ENCODE measurements at places on chromosomes 13 and 19.
A peak's percentile ranks its signal among the peaks of the same experiment; 100 is the strongest.

DNA sequence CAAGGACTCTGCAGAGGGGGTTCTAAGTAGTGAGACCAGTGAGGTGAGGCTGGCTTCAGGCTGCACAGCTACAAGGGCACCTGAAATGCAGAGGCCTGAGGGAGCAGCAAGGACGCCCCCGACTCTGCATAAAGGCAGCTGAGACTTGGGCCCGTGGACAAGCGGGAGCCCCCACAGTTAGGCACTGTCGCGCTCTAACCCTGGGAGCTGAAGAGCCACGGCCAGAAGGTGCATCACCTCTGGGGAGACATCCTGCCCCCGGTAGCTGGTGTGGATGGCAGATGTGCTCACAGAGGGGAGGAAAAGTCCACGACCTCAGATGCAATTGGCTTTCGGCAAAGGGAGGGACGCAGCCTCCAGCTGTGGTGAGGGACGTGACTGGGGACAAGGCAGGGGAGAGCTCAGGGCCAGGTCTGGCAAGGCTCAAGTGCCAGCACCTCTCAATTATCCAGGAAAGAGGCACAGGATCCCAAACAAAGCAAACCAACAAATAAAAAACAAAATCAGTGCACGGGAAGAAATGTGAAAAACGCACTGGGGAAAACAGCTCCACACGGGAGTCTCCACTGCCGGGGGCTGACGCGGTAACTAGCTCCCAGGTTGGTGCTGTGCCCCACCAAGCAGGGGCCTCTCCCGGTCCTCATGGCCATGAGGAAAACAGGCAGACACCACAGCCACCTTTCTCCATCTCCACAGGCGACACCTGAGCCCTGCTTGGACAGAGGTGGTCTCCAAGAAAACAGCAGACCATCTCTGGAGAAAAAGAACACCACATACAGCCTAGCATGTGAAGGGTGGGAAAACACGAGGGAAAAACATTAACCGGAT is 23.0 kb upstream of the PLPP2 start:
- no peak for DNase-seq

DNA sequence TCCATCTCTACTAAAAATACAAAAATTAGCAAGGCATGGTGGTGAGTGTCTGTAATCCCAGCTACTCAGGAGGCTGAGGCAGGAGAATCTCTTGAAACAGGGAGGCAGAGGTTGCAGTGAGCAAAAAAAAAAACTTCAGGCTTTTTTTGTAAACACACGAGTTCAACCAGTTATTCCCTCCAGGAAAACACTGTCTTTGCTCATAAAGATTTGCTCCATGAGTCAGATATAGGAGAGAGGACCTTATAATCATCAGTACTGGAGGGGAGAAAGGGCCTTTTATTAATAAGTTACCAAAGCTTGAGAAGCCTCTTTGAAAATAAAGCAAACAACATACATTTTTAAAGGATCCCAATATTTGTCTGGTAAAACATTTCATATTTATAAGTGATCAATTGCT is 110.7 kb downstream of the EFNB2 start:
- no peak for DNase-seq

GRCh38 chr13:49265822-49266221 is 18.1 kb downstream of the CDADC1 start:
- no peak for DNase-seq

DNA sequence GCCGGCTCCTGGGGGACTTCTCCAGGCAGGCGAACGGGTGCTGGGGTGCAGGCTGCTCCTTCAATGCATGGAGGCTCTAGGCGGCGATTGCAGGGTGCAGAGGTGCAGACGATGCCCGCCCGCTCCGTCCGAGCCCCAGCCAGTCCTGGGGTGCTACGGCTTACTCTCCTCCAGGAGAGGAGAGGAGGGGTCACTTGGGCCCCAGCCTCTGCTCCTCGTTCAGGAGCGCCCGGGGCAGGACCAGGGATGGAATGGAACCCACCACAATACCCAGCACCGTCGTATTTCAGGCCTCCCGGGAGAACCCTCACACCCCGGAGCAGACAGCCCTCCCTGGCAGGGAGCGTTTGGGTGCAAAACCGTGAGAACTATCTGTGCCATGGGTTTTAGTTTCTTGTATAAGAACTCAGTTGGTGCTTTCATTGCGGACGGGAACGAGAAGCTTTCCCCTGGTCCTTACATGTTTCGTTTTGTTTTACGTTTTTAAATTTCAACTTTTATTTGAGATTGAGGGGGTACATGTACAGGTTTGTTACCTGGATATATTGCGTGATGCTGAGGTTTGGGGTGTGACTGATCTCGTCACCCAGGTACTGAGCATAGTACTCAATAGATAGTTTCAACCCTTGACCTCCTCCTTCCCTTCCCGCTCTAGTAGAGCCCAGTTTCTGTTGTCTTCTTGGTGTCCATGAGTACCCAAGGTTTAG is 46.8 kb downstream of the ARHGEF18 start:
- DNase-seq, result no peak

DNA sequence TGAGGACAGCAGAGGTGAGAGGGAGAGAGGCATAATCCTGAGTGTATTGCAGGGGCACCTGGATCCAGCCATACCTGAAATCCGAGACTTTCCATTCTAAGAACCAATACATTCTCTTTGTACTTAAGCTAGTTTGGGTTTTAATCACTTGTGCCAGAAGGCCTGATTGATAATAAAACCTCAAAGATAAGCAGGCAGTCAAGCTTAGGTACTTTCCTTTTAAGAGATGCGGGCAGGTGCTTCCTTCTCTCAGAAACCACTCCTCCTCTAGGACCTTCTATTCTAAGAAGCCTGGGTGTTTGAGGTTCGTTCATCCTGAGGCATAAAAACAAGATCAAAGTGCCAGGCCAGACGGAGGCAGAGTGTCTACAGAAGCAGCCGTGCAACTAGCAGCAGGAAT is 22.2 kb downstream of the FAM187B start:
- no peak for DNase-seq

DNA sequence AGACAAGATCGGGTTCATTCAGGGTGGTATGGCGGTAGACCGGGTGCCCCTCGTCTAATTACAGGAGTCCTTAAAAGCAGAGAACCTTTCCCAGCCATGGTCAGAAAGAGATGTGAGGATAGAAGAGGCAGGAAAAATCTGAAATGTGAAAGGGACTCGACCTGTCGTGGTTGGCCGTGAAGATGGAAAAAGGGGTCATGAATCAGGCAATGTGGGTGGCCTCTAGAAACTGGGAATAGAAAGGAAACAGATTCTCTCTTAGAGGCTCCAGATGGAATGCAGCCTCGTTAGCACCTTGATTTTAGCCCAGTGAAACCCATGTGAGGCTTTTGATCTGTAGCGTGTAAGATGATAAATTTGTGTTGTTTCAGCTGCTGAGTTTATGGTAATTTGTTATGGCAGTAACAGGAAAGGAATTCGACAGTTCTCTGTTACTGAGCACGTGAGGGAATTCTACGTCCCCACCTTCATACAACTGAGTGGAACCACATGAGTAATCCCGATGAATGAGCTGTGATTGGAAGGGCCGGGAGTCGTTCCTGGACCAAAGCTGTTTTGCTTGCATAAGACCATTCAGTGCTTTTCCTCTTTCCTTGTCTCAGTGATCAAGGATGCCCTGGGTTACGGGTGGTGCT is 11.0 kb upstream of the CA11 start:
- DNase-seq, result no peak

- no peak for DNase-seq
Observed at GRCh38 chr13:40681341-40682146, 15.1 kb upstream of the FOXO1 start.

- no peak for DNase-seq
Observed at GRCh38 chr19:5484398-5485285, 29.4 kb downstream of the ZNRF4 start.

DNA sequence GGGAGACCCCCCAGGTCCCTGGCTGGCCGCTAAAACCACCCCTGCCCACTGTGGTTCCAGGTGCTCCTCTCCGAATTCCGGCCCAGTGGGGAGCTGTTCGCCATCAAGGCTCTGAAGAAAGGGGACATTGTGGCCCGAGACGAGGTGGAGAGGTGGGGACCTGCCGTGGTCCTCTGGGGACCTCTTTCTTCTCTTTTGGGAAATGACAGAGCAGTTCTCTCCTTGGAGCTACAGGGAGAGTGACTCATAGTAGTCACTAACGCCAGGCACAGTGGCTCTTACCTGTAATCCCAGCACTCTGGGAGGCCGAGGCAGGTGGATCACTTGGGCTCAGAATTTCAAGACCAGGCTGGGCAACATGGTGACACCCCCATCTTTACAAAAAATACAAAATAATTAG is 7.3 kb downstream of the PTGER1 start:
- no peak for DNase-seq

GRCh38 chr13:20624213-20624612 is 57.3 kb downstream of the IFT88 start:
- DNase-seq, result no peak

- no peak for DNase-seq
Observed at GRCh38 chr13:112771139-112771876, 81.5 kb downstream of the ATP11A start.

DNA sequence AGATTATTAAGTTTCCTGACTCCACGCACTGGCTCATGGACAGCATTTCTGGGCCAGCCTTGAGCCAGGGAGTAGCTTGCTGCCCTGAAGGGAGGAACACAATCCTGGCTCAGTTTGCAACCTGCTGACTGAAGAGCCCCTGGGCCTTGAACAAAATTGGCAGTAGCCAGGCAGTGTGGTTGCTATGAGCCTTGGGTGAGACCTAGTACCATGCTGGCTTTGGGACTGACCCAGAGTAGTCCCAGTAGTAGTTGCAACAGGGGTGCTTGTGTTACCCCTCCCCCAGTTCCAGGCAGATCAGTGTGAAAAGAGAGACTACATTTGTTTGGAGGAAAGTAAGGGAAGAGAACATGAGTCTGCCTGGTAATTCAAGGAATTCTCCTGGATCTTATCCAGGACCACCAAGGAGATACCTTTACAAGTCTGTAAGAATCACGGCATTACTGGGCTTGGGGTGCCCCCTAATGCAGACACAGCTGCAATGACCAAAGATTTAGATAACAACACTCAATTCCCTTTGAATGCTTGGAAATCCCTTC is 22.0 kb downstream of the ITGBL1 start:
- DNase-seq, result peak; percentile 61

GRCh38 chr13:74732736-74733385 is 598.7 kb upstream of the KLF12 start:
- no peak for DNase-seq

GRCh38 chr19:39759457-39760184 is 19.0 kb upstream of the LEUTX start:
- no peak for DNase-seq

- DNase-seq, result peak; percentile 10
Observed at GRCh38 chr13:93776936-93777335, 550.3 kb downstream of the GPC6 start.

DNA sequence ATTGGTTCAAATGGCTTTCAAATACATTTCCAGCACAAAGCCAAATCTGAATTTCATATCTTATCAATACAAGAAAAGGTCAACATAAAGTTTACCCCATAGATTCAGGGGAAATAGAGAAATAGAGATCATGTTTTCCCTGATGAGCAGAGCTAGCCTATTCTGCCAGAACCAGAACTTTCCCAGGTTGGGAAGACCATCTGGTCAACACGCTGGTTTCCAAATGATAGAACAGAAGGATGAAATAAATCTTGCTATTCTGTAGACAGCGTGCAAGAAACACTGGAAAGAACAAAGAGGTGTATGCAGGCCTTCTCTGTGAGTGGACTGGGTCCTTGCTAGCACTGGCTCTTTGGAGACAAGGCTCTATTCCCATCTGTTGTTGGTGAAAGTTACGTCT is 350.6 kb downstream of the NDFIP2 start:
- DNase-seq, result no peak

DNA sequence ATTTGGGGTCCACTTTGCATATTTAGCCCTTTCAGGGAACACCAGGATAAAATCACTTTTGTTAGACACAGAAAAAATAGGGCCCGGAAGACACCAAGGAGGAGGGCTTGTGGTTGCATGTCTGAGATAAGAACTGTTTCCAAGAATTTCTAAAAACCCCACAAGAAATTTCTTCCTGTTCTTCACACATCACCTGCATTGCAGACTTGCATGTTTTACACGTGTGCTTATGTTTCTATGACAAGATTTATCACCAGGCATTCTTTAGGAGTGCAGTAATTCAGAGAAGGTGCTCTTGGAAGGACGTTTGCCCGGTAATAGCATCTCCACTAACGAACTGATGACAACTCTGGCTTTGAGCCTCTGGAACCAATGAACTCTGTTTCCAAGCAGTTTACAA is 7.1 kb upstream of the ACTL9 start:
- DNase-seq, result no peak

DNA sequence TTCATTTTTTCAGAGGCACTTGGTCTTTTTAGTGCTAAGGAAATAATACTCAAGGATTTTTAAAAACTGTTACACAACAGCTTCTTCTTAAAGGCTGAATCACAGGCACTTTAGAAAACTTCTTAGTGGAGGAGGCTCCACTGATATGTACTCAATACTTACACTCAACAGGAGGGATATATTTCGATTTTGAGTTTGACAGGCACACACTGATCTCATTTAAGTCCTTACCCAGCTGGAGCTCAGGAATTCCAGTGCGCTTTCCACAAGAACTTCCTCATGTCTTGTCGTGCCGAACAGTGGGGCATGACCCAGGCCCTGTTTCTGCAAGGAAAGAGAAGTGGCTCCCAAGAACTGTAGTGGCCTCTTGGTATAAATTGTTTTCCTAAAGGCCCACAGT is 103.8 kb downstream of the RGCC start:
- no peak for DNase-seq

DNA sequence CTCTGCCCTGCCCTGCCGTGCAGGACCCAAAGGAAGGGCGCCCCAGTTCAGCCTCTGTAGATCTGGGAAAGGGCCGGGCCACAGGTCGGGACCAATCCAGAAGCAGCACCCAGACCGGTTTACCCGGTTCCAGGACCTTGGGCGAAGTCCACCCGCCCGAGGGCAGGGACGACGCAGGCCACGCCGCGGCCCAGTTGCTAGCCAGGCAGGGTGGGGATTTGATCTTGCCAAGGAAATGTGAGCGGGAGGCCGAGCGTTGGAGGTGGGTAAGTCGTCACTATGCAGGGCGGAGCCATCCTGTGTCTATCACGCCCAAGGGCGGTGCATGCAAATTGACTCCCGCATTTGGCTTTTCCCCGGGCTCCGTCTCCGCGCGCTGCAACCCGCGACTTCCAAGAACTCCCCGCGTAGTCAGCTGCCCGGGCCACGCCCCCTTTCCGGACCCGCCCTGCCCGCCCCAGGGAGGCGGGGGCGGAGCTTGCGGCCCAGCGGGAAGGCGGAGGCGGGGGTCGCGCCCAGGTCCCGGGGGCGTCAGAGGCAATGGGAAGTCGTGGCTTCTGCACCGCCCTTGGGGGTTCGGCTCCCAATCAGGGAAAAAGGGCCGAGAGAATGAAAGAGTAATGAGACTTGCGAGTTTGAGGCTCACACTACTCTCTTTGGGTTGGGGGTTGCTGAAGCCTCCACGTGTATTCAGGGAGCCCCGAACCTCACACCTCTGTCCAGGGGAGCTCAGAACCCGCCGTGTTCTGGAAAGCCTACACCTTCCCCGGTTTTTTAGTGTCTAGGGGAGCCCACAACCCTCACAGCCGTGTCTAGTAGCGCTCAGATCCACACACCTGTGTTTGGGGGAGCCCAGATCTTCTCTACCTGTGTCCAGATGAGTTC is 12.8 kb downstream of the IER2 start:
- peak; percentile 98 for DNase-seq
